ENCODE measurements at places on chromosomes 6 and 20.
A peak's percentile ranks its signal among the peaks of the same experiment; 100 is the strongest.

- DNase-seq, result no peak
These were observed 18.7 kb downstream of the IL20RA start for GRCh38 chr6:137025786-137026730.

DNA sequence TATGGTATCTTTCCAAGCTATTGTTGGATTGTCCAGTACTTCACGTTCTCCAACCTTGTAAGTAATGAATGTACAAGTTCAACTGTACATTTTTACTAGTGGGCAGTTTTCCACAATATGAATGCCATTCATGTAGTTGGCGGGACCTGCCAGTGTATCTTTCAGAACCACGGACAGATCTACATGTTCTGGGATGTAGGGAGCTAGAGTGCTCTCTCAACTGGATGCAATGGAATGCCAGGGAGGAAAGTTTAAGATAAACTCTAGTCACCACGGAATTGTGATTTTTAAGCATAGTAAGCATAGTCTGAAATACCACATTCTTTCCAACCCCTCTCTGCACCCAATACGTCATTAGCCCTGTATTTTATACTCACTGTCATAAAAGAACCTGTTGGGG is 21.5 kb upstream of the HLA-C start:
- DNase-seq, result peak; percentile 31

DNA sequence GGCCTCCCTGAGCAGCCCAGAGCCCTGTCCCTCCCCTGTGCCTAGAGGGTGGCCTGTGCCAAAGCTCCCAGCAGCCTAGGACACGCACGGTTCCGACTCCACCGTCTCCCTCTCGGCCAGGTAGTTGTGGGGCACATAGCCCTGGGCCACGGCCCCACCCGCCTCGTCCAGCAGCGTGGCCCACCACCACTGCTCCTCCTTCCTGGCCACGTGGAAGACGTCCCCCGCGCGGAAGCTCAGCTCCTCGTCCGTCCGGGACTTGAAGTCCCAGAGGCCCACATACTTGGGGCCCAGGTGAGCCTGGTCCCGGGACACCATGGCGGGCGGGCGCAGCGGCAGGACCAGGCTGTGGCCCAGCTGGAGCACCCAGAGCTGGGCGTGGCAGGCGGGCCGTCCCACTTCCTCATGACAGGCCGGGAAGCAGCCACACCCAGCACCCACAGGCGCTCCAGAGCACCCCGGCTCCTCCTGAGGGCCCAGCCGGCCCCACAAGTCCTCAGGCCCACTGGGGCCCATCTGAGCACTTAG is at the start of gene PTK6:
Gene PTK6 (minus strand): TSS at position 380 of the 528 bp plus-strand sequence. CDS start 62 bp downstream, at position 318.
- no peak for DNase-seq

GRCh38 chr6:127201321-127201720 is 65.3 kb upstream of the RNF146 start:
- peak; percentile 69 for DNase-seq

DNA sequence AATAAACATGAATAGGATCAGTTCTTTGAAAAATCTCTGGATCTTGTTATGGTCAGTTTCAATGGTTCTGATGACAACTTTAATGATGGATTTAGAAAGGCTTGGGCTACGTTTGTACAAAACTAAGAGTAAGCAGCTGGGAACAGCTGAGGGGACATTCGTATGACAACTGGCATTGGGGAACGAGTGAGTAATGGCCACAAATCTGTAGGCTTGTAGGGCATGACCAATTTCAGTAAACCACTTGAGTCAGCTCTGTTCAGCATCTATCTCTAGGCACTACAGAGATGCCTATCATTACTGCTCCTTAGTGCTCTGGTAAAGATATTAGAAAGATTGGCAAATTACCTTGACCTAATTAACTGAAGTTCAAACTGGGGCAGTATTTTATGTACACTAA is 1375.6 kb downstream of the EPHA7 start:
- DNase-seq, result no peak

DNA sequence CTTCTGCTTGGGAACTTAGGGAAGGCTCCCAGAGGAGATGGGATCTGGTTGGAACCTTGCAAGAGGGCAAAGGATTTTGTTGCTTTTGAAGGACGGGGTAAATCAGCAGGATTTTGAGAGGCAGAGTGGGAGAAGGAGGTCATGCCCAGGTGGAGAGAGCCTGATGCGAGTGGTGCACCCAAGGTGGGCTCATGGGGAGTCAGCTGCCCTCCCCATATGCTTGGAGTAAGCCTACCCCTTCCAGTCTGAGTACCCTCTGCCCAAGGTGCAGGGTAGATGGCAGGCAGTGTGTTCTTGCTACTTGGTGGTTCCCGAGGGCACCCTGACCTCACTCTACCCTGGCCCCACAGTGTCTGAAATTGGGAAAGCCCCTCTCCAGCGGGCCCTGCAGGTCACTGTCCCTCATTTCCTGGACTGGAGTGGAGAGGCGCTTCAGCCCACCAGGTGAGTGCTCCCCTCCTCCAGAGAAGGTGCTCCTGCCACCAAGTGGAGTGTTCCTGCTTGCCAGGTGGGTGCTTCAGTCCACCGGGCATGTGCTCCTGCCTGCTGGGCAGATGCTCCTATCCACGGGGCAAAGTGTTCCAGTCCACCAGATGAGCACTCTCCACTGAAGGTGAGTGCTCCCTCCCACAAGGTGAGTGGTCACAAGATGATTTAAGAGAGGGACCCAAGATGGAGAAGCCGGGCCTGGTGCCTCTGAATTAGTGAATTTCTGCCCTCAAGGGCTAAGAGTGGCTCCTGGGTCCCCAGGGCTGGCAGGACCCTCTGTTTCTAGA is 3.4 kb downstream of the BPIFB2 start:
- DNase-seq, result no peak

- peak; percentile 14 for DNase-seq
These were observed 291.8 kb downstream of the LRFN2 start for GRCh38 chr6:40295251-40295950.

GRCh38 chr20:23565503-23566045 is 2.7 kb downstream of the CST9L start:
- DNase-seq, result no peak

DNA sequence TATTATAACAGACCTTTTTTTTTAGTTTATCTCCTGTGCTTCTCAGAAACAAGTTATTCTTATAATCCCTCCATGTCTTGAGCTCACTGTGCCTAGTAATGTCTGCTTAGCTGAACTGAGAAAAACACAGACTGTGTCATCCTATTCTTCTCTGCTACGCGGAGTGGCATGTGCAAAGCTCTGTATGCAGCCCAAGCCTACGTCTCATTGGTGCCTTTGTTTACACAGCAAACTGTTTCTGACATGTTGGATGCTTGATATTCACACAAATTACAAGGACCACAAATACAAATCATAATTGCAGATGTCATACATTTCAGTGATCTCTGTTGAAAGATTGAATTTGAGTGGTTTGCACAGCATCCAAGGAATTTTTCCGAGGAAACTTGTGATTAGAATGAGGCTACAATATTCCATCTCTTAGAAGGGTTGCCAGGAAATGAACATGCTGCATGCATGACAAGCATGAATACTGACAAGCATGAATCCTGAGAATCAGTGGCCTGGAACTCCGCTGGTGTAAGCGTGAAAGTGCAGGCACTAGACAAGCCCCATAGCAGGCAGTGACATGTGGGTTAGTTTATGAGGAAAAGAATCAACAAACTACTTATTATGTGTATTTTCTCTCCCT is 128.4 kb upstream of the SGK1 start:
- DNase-seq, result peak; percentile 43

DNA sequence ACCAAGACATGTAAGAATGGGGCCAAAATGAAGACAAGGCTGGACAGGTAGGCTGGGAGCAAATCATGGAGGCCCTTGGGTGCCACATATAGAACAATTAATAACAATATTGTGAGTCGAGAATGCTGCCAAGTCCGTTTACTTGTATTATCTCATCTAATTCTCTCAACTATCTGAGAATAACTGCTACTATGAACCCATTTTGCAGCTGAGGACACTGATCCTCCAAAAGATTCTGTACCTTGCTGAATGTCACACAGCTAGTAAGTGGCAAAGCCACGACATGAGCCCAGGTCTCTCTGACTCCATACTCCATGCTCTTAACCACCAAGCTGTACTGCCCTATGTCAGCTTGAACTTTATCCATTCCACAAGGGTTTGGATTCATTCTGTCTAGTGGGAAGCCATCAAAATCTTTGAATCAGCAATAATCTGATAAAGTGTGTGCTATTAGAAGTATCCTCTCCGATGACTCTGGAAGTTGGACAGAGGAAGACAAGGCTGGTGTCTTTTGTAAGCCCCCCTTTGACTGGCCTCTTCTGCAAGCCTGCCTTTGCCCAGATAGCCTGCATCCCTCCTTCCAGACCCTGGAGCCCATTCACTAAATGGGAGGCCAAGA is 43.5 kb upstream of the PDYN start:
- DNase-seq, result no peak

DNA sequence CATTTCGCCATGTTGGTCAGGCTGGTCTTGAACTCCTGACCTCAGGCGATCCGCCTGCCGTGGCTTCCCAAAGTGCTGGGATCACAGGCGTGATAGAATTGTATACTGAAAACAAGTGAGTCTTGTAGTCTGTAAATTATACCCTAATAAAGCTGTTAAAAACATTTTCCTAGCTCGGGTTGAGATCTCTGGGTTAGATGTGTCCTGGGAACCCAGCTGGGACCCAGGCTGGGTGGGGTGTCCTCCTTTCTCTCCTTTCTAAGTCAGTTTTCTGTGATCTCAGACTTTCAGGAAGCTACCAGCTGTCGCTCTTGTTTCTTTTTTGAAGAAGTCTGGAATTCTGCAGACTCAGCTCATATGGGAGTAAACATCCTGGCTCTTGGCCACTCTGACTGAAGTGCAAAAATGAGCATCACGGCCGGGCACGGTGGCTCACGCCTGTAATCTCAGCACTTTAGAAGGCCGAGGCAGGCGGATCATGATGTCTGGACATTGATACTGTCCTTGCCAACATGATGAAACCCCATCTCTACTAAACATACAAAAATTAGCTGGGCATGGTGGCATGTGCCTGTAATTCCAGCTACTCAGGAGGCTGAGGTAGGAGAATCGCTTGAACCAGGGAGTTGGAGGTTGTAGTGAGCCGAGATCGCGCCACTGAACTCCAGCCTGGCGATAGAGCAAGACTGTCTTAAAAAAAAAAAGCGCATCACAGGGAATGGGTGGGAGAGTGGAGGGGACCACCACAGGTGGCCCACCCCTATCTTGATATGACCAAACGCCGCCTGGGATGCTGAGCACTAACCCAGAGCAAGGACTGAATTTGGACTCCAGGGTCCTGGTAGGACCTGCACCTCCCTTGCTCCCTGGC is 9.9 kb upstream of the PCIF1 start:
- DNase-seq, result no peak

GRCh38 chr20:56173438-56173837 is 75.1 kb upstream of the MC3R start:
- no peak for DNase-seq

GRCh38 chr6:32954986-32955802 is 2.3 kb upstream of the HLA-DMA start:
- DNase-seq, result no peak

DNA sequence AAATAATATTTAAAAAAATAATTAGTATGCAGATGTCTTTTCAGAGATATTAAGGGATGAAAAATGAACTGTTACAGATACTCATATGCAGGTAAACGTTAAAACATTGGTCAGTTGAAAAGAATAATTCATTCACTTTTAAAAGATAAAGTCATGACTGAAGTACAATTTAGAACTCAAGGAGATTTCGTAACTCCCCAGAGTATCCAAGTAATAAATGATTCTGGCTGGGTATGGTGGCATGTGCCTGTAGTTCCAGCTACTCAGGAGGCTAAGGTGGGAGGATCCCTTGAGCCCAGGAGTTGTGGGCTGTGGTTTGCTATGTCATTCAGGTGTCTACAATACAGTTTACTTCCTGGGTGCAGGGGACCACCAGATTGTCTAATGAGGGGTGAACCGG is 122.3 kb upstream of the TMEM181 start:
- no peak for DNase-seq

- DNase-seq, result no peak
These were observed 39.8 kb downstream of the GMPR start for GRCh38 chr6:16278048-16278724.

GRCh38 chr20:59074456-59074855 is 31.9 kb upstream of the PRELID3B start:
- DNase-seq, result peak; percentile 25

DNA sequence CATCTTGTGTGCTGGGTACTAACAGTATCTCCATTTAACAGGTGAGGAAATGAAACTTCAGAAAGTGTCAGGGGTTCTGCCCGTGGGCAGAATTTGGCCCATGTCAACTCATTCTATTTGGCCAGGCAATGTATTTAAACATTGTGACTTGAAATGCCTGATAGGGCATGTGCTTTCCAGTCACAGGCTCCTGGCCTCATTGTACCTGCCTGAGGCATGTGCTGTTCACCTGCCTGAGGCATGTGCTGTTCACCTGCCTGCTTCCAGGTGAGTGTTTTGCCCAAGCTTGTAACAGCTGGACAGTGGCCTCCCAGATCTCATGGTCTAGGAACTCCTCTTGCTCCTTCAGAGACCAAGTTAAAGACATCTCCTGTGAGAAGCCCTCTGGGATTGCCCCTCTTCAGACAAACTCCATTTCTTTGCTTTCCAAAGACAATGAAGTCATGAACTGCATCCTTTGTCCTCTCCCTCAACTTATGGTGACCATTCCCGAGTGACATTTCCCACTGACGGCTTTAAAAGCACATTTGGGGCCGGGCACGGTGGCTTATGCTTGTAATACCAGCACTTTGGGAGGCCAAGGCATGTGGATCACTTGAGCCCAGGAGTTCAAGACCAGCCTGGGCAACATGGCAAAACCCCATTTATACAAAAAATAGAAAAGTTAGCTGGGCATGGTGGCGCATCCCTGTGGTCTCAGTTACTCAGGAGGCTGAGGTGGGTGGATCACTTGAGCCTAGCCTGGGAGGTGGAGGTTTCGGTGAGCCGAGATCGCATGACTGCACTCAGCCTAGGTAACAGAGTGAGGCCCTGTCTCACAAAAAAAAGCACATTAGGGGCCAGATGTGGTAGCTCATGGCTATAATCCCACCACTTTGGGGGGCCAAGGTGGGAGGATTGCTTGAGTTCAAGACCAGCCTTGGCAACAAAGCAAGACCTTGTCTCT is 48.7 kb downstream of the BCAS4 start:
- no peak for DNase-seq

GRCh38 chr6:40965046-40965445 is 74.0 kb downstream of the UNC5CL start:
- DNase-seq, result no peak

DNA sequence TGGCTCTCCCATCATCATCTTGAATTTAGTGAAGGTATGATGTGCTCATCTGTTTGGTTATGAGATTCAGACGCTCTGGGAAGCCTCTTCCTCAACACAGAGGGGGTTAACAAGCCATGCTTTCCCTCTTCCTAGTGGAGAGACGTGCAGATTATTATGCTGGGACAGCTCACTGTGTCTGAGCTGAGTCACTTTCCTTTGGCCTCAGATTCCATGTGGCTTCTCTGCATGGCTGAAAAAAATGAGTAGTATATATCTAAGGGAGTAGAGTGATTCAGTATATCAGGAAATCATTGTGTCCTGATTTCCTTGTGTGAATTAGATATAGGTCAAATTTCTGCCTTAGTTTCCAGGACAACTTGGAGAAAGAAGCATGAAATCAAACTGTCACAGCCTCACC is 52.6 kb downstream of the FIG4 start:
- peak; percentile 82 for DNase-seq

GRCh38 chr20:39263076-39263475 is 300.9 kb downstream of the DHX35 start:
- no peak for DNase-seq
